AG04449 (cell line): ENCODE measurements at places on chromosomes 4 and X.

GRCh38 chr4:126755506-126755905, 877.3 kb upstream of the INTU start:
- no peak for DNase-seq

- DNase-seq, result no peak
Observed at GRCh38 chr4:92840880-92841279, 537.1 kb downstream of the GRID2 start.

- DNase-seq, result no peak
Observed at GRCh38 chr4:70057651-70058050, 7.4 kb downstream of the HTN1 start.

- DNase-seq, result no peak
Observed at GRCh38 chrX:11193035-11193469, 81.9 kb downstream of the HCCS start.

DNA sequence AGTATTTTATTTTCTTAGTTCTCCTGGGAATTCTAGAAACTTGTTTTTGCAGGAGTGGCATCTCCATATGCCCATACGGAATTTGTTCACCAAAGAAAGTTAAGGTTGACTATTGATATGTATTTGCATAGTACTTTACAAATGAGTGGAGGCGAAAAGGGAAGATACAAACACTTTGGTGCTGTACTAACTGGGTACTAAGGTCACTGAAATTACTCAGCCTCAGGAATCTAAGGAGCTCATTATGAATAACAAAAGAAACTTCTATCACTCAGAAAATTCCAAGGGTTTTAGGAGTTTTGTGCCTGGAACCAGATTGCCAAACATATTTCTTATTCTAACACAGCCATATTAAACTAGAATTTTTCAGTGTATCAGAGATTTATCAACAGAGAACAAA, 27.4 kb upstream of the TMPRSS11B start:
- DNase-seq, result no peak

DNA sequence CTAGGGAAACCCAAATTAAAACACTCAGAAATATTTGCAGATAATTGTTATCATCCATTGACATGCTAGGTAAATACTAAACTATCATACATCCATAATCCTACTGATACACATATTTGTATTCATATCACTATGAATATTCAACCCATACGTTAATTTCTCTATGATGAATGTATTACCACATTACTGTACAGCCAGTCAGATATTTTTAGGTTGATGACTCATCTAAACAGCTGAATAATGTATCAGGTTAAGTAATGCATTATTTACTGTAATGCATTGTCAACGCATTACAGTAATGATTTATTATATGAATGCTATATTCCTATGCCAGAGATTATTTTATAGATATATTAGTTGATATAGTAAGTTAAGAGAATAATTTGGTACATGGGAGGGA, 37.1 kb downstream of the VEGFC start:
- no peak for DNase-seq

- no peak for DNase-seq
Observed at GRCh38 chr4:76694056-76694455, 203.9 kb downstream of the SOWAHB start.

DNA sequence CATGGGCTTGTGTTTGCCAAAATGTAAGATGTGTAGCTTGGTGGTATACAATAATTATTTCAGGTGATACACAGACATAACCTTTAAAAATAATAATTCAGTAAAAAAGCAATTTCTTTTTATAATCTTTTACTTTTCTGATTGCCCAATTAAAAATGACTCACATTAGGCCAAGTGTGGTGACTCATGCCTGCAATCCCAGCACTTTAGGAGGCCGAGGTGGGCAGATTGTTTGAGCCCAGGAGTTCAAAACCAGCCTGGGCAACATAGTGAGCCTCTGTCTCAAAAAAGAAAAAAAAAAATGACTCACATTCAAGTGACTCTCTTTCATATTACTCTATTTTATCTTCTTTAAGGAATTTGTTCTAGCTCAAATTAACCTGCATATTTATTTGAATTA, 449.4 kb upstream of the HTR2C start:
- no peak for DNase-seq

DNA sequence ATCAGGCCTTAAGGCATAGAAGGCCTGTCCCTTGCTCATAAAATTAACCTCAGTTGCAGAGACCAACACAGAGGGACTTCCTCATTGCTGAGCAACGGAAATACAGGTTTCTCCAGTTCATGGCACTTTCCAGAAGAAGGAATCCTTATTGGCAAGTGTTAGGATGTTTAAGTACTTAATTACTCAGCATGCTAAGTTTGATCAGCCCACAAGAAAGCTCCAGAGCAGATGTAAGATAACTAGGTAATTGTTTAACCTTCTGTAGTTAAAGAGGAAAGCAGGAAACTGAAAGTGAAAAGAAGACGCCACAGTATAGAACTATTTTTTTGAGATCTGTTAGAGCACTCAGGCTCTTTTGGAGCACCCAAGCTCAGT, 33.5 kb downstream of the SMS start:
- DNase-seq, result no peak

DNA sequence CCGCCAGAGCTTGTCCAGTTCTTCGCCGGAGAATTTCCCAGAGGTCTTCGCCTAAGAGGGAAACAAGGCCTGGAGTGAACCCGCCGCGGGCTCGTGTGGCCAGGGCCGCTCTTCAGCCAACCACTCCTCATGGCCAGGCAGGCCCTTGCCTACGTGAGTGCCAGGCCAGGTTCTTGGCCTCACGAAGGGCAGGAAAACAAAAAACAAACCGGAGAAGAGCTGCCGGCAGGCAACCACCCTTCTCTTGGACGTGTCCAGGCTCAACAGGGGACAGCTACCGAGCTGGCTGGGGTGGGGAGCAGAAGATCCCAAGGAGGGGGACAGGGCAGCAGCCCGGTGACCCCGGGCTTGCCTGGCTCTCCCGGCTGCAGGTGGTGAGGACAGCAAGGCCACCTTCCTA, 13.3 kb downstream of the LRPAP1 start:
- no peak for DNase-seq

GRCh38 chr4:169117591-169118081, 107.6 kb upstream of the CBR4 start:
- peak; percentile 79 for DNase-seq

- no peak for DNase-seq
Observed at GRCh38 chrX:16466640-16467432, 183.1 kb upstream of the S100G start.

- DNase-seq, result no peak
Observed at GRCh38 chrX:48598614-48599013, 1.3 kb downstream of the WDR13 start.

DNA sequence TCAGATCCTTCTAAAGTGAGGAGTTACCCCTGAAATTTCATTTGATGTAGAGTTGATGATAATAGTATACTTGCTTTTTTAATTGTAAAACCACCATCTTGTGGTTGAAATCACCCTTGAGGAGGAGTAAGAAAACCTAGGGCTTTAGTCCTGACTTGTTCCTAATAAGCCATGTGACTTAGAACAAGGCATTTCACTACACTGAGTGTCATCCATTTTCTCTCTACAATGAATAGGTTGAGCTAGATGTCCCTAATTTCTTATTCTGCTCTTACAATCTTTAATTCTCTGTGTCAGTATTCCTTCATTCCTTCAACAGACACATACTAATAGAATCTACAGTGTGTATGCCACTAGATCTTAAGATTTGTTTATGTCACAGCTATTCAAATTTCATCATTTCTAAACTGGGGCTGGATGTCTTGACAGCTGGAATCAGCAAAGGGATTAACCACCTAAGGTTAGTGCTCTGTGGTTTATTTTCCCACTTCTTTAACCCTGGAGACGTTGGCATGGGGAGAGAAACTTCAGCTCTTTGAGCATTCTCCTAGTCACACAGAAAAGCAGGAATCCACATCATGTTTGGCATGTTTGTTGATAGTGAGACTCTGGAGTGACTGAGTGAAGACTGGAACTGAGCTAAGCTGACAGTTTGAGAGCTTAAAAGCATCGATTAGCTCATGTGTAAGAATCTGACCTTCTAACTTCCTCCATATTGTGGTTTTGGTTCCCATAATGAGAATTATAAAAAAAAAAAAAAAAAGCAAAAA, 246.3 kb downstream of the NDST4 start:
- no peak for DNase-seq
